ENCODE measurements at places on chromosomes 1 and 21. TPM values are rescaled to one million over a fixed set of nuclear protein-coding genes. Genes with fewer than 3 reads are reported as not detected.

The ELF3 gene
- total RNA-seq = not detected

The RAVER2 gene
- 7.4 TPM for total RNA-seq

The TPM3 gene
- total RNA-seq = 1,067 TPM

The HES2 gene
- total RNA-seq = 0.59 TPM

The LIPI gene
- total RNA-seq = not detected

The DEGS1 gene
- 138 TPM for total RNA-seq

The ETV3L gene
- total RNA-seq = not detected

The PPIAL4G gene
- total RNA-seq = not detected

The F3 gene
- not detected for total RNA-seq

The LRRC38 gene
- total RNA-seq = not detected

The IL19 gene
- not detected for total RNA-seq

The CRNN gene
- not detected for total RNA-seq

The MFAP2 gene
- total RNA-seq = 123 TPM

The SAMSN1 gene
- not detected for total RNA-seq

The NBPF9 gene
- 29.6 TPM for total RNA-seq

The CCDC181 gene
- not detected for total RNA-seq

The SEMA6C gene
- total RNA-seq = 1.4 TPM

The ZNF683 gene
- total RNA-seq = not detected

The NPHS2 gene
- total RNA-seq = not detected

The DNAJC28 gene
- total RNA-seq = 1.1 TPM

The IRF6 gene
- total RNA-seq = not detected
